NCI-H1092 (cell line): ENCODE measurements at places on chromosomes 13 and 19.

GRCh38 chr13:73235385-73235784, 176.6 kb downstream of the KLF5 start:
- DNase-seq = no peak

- no peak for DNase-seq
These were observed 8.5 kb upstream of the CA11 start for GRCh38 chr19:48654299-48655059.

GRCh38 chr19:24029941-24030636, 56.9 kb upstream of the ZNF254 start:
- DNase-seq = peak; percentile 34

- no peak for DNase-seq
These were observed 583 bp downstream of the FGF14 start for GRCh38 chr13:102401265-102401664.

DNA sequence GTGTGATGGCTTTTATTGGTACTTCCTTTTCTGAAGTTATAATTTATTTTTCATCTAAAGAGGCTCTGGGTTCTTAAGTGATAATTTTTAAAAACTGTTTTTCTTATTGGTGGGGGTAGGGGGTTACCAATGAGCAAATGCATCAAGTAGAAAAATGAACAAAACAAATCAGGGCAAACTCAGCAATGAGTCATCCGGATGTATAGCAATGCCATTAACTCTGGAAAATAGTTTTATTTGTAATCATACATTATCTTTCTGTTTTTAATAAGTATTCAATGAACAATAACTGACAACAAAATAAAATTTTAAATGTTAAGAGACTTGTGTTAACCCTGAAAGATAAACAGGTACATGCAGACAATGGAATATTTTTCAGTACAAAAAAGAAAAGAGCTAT, 67.6 kb downstream of the UFM1 start:
- no peak for DNase-seq

DNA sequence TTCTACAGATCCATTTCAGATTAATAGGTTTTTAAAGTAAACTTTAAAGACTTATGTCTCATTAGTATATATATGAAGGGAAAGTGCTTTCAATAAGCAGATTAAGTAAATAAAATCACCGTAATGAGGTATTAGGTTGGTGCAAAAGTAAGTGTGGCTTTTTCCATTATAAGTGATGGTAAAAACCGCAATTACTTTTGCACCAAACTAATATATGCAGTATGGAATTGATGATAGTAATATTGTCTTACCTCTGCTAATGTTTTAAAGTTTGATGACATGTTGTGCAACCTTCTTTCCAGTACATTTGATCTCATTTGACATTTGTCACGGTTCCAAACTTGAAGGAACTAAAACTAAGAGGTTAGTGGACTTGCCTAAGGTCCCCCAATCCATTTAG, 1819.3 kb downstream of the PCDH9 start:
- no peak for DNase-seq
